ENCODE measurements at places on chromosomes 4 and X. TPM values are rescaled to one million over a fixed set of nuclear protein-coding genes. Genes with fewer than 3 reads are reported as not detected.

The NXF2B gene
- not detected for total RNA-seq

The UNC5C gene
- not detected for total RNA-seq

The RASSF6 gene
- total RNA-seq = 1.1 TPM

The SLC10A7 gene
- 2.6 TPM for total RNA-seq

The SLC9A7 gene
- 11.5 TPM for total RNA-seq

The TCP11X2 gene
- total RNA-seq = not detected

The RAB41 gene
- total RNA-seq = not detected

The AVPR2 gene
- not detected for total RNA-seq

The RXFP1 gene
- not detected for total RNA-seq

The SPIN2A gene
- 0.14 TPM for total RNA-seq

The XAGE2 gene
- total RNA-seq = not detected

The RAB40A gene
- not detected for total RNA-seq

The SYTL5 gene
- total RNA-seq = 0.28 TPM

The TMEM150C gene
- 0.85 TPM for total RNA-seq

The OTUD6A gene
- total RNA-seq = not detected

The PASD1 gene
- not detected for total RNA-seq

The CXorf65 gene
- total RNA-seq = not detected

The VCX3B gene
- not detected for total RNA-seq

The FGFBP1 gene
- total RNA-seq = 3.7 TPM

The IL1RAPL1 gene
- not detected for total RNA-seq

The NAT8L gene
- 14.7 TPM for total RNA-seq

The IRAK1 gene
- 234 TPM for total RNA-seq

The APBB2 gene
- total RNA-seq = 6.6 TPM

The C4orf17 gene
- not detected for total RNA-seq

The CEP44 gene
- 6.3 TPM for total RNA-seq

The AMMECR1 gene
- 7.6 TPM for total RNA-seq

The PCDH7 gene
- 0.03 TPM for total RNA-seq

The KCND1 gene
- 0.77 TPM for total RNA-seq

The AMTN gene
- total RNA-seq = not detected

The RENBP gene
- total RNA-seq = 0.13 TPM

The RHOXF2B gene
- not detected for total RNA-seq

The METTL14 gene
- total RNA-seq = 18.5 TPM

The MFSD8 gene
- 13.2 TPM for total RNA-seq

The STK32B gene
- total RNA-seq = 20.2 TPM

The ETNPPL gene
- 0.10 TPM for total RNA-seq

The ZIC3 gene
- not detected for total RNA-seq

The TMSB15C gene
- total RNA-seq = 0.07 TPM

The GLA gene
- total RNA-seq = 182 TPM

Data from A549 treated with RU486 at 1 μM for 4 hours (cell line).